ENCODE measurements at places on chromosomes 11 and 22.

- no peak for DNase-seq
Measured at GRCh38 chr22:17115945-17116565, 5.1 kb downstream of the TMEM121B start.

DNA sequence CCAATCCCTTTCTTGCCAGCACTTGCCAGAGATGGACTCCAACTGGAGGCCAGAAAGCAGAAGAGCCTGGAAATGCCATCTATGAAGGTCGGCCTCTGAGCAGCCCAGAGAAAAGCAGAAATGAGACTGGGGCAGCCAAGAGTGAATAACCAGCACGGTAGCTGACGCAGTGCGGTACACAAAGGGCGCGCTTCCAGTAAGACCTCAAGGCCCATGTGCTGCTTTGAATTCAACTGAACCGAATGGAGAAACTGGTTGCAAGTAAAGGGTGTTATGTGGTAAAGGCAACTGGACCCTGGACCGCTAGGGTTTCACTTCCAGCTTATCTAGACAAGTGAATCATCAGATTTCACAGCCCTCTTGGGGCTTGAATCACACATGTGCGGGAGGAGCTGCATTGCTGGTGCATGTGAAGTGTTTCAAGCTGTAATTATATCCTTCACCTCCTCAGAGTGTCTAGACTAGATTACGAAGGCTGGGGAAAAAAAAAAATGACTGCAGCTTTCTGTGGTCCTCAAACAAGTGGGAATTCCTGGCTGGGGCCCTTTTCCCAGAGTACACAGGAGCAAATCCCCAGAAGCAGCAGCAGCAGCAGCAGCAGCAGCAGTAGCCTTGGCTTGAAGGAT lies 128.9 kb downstream of the CCDC34 start:
- no peak for DNase-seq

GRCh38 chr11:75356613-75357012 lies 5.2 kb upstream of the ARRB1 start:
- DNase-seq = no peak

GRCh38 chr11:73680687-73681086 lies 34.3 kb downstream of the PLEKHB1 start:
- DNase-seq = no peak

- no peak for DNase-seq
Measured at GRCh38 chr11:47083913-47084312, 92.8 kb downstream of the ARFGAP2 start.

- no peak for DNase-seq
Measured at GRCh38 chr11:43921561-43922294, 20.7 kb upstream of the C11orf96 start.

- DNase-seq = peak; percentile 83
Measured at GRCh38 chr11:62542750-62543567, 3.6 kb downstream of the AHNAK start.

GRCh38 chr22:35155403-35156025 lies 89.6 kb downstream of the ISX start:
- DNase-seq = no peak

DNA sequence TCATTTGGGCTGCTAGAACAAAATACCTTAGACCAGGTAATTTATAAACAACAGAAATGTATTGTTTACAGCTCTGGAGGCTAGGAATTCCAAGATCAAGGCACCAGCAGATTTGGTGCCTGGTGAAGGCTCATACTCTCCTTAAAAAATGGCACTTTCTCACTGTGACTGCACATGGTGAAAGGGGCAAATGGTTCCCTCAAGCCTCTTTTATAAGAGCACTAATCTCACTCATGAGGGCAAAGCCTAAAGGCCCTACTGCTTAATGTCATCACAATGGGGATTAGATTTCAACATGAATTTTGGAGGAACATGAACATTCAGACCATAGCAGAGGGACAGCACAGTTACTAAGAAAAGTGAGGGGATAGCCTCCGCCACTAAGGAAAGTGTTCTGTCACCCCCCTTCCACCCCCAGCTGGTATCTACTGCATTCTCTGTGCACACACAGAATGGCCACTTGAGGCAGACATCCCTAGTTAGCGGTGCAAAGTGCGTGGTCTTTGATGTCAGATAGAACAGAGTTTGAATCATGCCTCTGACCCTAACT lies 47.2 kb upstream of the CEP295 start:
- DNase-seq = no peak

DNA sequence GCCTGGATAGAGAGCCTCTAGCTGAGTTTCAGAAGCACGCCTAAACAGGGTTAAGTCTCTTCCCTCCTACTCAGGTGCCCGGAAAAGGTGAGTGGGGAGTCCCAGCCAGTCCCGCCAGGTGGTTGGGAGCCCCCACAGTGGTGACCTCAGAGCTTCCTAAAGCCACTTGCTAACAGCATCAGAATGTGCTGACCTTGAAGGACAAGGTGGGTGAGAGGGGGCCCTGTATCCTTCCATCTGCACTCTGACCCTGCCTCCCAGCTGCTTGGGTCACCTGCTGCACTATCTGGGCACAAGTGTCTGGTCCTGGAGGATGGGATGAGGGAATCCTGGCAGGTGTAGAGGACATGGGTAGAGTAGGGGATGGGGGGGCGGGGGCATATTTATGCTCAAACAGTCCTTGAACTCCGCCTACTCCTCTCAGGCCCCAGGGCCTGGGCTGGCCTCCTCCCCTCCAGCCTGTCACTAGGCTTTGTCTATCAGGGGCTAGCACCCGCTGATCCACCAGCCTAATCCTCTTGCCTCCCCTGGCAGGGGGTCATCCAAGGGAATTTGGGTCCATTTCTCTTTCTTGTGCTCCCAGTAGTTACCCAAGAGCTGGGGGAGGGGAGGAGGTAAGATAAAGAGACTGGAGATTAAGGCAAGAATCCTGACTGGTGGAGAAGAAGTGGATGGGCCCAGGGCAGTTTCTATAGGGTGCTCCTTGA lies 3.4 kb downstream of the USP2 start:
- DNase-seq = no peak

- peak; percentile 47 for DNase-seq
Measured at GRCh38 chr11:108117746-108118371, 3.5 kb upstream of the ACAT1 start.

DNA sequence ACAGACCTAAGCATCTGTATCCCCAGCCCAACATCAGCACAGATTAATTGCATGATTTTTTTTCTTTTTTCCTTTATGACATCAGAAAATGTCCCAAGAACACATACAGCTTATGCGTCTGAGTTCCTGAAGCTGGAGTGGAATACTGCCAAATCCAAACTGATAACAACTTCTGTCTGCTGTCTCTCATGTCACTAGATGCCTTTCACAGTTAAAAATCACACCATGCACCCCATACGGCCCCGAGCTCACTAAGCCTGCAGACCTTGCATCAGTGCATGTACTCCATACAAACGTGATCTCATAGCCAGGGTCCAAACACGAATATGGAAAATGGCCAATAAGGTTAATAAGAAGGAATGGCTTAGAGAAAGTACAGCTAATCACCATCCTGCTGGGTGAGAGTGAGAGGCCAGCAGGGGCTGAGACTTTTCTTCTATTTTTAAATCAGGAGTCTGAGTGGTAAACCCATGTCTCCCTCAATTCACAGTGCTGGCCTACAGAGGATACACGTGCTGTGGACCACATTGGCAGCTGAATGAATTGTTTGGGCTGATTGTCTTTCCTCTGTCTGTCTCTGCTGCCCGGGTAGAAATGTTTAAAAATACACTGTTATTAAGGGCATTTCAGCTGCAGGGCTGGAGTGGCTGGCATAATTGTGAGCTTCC lies 350.6 kb upstream of the RAG2 start:
- no peak for DNase-seq

GRCh38 chr22:36048911-36049677 lies 20.5 kb upstream of the RBFOX2 start:
- DNase-seq = no peak

DNA sequence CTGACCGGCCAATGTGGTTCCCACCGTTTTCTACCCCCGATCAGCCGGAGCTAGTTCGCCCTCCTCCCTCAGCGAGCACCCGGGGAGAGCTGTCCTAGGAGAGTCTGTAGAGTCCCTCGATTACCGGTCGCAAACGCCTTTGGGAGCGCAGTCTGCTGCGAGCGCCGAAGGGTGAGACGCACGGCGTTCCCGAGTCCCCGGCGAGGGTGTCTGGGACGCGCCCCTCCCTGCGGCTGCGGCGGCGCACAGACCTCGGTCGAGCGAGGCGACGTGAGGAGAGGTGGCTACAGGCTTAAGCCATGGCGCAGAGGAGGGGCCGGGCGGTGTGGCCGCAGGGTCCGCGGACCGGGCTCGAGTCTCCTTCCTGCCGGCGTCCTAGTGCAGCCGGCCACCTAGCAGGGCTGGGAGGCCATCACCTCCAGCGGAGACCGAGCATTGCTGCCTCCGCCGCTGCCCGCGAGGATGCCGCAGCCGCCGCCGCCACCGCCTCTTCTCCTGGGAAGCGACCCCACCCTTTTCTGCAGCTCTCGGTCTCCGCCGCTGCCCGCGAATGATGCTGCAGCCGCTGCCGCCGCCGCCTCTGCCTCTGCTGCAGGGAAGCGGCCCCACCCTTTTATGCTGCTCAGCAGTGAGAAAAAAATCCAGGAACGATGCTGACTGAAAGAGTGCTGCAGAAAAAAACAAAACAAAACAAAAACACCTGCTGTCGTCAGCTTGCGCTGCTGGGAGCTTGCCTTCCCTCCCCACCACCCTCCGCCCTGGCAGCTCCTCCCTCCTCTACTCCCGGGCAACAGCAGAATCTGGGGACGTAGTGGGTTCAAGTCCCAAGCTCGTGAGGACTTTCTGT lies at the start of gene MAP6:
MAP6 (minus strand) TSS at position 588 of the 847 bp plus-strand sequence. CDS start 669 bp downstream, outside the sequence.
- no peak for DNase-seq

All from CD4-positive, alpha-beta T cell treated with Interleukin-2 at 100 ng/mL for 4 hours (primary cell).